NCI-H2081 treated with DMSO at 0.1 percent for 48 hours (cell line): ENCODE measurements at places on chromosomes 12 and 14.

DNA sequence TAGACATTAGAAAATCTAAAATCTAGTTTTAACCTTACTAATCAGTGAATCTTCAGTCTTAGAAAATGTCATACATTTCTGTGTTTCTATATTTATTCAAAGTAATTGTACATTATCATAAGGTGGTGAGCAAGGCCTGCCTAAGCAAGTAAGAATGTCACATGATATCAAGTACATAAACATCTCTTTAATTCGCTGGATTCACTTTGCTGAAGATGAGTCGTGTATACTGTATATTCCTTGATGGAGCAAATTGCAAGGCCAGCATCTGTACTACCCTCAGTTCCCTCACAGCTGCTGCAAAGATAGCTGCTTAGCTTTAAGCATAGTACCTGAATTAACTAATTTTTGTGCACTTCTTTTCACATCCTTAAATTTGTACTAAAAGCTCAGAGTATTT lies 8.5 kb upstream of the AK7 start:
- no peak for DNase-seq

DNA sequence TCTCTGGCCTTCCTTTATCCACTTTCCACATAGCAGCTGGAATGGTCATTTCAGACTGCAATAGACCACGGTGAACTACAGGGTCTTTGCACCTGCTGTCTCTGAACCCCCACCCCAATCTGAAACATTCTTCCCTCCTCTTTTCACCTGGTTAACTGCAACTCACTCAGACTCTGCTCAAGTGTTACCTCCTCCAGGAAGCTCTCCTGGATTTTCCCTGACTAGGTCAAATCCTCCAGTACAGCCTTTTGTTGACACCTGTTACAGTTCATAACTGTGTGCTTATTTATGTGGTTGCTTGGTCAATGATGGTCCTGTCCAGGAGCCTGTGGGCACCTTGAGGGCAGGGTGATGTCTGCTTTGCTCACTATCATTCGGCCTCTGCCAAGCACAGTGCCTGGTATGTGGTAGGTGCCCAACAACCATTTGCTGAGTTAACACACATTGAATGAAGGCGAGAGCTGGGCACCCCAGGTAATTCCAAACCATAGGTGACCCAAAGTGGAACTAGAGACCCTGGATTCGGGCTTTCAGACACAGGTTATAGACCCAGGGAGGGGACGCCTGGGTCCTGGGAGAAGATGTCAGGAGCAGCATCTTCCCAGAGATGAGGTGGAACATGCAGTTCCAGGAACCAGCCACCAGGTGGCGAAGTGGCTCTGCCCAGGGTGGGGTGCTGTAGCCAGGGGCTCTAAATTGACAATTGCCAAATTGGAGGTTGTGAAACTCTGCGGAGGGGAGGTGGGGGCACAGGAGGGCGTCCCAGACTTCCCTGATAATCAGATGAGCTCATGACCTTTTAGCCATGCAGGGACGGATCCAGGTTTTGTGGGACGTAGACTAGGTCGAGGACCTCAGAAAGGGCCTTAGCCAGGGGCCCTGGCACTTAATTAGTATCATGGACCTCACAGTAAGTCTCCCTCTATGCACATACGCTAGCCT lies 28.1 kb downstream of the TRPV4 start:
- DNase-seq = no peak

GRCh38 chr12:111869671-111870070 lies 27.6 kb downstream of the MAPKAPK5 start:
- DNase-seq = no peak

DNA sequence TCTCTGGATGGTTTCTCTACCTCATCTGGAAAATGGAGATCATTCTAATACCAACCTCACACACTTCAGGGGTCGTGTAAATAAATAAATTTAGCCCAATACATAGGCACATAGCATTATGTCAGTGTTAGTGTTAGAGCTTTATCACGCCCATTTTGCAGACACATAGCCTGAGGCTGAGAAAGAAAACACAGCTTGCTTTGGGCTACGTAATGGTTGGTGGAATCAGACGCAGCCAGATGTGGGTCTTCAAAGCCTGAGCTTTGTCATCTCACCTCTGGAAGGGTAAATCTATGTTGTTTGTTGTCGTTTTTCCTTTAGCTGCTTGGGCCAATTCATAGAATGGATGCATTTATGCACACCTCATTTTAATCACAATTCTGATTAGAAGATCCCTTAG lies 191.6 kb downstream of the RBM19 start:
- DNase-seq = no peak

GRCh38 chr12:102763471-102763870 lies 153.6 kb downstream of the PAH start:
- no peak for DNase-seq

DNA sequence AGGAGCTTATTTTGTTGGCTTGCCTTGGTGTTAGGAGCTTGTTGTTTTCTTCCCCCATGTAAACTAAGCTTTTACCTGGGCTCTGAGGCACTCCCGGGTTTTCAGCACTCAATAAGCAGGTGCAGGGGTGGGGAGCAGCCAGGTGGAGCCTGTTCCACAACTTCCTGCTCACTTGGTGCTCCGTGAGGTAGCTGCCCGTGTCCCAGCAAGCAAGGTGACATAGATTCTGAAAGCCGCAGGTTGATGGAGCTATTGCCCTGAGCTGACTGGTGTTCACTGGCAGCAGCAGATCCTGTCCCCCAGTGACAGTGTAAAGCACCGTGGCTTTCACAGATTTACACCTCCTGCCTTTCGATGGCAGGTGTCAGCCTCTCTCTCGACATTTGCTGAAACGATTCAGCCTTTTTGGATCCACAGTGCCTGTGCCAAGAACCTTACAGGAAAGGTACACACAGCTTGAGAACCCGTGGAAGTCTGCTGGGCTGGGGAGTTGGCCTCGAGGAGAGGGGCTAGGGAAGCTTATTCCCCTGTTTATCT lies 295.7 kb upstream of the FKBP4 start:
- peak; percentile 25 for DNase-seq

- no peak for DNase-seq
Measured at GRCh38 chr12:112617153-112617505, 174.4 kb upstream of the RPH3A start.

DNA sequence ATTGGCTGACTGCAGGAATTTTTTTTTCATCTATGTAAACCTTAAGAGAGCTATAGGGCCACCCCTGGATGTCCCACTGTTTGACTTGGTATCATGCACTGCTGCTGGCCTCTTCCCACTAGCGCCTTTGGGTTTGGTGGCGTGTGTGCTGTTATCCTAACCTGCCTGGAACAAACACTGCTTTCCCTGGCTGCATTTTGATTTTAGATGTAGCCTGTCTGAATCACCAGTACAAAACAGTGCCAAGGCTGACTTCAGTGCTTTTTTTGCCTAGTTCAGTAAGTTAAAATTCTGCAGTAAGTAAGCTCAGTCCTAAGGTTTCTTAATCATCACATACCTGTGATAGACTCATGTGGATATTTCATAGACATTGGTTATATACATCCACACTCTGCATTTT lies 99.2 kb downstream of the EML1 start:
- DNase-seq = no peak

DNA sequence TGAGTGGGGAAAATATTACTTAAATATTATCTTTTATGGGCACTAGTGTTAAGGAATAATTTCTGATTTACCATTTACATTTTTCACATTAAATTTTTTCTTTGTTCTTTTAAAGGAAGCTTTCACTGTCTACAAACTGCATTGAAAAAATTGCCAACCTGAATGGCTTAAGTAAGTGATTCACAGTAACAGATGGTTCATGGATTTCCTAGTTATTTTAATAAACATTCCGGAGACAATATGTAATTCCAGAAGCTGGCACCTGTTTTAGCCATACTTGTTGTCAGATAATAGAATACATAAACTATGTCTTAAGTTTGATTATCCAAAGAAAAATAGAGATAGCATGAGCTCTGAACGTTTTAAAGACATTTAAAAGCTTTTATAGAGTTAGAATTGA lies 17.1 kb downstream of the DNAL1 start:
- DNase-seq = no peak

GRCh38 chr14:73833530-73834260 lies 17.9 kb upstream of the PTGR2 start:
- DNase-seq = no peak

DNA sequence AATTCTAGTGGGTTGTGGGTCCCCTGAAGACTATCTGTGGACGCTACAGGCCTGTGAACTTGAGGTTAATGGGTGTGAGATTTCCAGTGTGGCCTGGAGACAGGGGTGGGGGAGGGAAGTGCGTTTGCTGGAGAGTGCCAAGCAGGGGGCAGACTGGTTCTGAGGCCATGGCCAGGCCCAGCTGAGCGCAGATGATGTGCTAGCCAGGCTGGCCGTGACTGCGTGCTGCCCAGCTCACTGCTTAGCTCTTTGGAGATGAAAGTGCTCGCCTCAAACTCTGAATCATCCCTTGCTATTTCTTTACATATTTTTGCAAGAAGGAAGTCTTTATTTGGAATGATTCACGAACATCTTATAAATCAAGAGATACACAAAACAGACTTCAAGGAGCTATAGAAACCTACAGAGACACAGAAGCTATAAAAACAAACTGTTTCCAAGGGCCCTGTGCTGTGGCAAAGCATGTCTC lies 75.2 kb upstream of the PLEKHG3 start:
- no peak for DNase-seq

GRCh38 chr14:73616831-73617230 lies 4.5 kb downstream of the ACOT6 start:
- DNase-seq = no peak

- DNase-seq = no peak
Measured at GRCh38 chr12:63495974-63496373, 172.3 kb downstream of the DPY19L2 start.

DNA sequence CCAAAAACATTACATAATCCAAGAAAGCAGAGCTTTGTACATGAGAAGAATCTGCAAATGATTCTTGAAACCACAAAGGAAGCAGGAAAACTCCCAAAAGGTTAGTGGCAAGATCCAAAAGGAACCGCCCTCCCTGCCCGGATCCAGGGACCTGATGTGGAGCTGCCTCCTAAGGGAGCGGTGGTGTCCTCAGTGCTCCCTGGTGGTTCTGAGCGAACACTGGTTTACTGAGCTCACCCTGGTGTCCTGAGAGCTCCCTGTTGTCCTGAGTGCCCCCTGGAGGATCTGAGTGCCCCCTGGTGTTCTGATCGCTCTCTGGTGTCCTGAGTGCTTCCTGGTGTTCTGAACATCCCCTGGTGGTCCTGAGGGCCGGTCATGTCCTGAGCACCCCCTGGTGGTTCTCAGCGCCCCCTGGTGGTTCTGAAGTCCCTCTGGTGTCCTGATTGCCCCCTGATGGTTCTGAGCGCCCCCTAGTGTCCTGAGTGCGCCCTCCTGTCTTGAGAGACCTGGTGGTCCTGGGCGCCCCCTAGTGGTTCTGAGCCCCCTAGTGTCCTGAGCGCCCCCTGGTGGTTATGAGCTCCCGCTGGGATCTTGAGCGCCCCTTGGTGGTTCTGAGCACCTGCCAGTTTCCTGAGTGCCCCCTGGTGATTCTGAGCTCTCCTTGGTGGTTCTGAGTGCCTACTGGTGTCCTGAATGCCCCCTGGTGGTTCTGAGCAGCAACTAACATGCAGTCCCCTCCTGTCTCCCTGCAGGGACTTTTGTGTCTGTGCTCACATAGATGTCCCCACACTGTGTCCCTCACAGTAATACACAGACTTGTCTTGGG lies 891.1 kb downstream of the TMEM121 start:
- no peak for DNase-seq

GRCh38 chr12:1906579-1906978 lies 11.9 kb downstream of the CACNA2D4 start:
- DNase-seq = no peak

DNA sequence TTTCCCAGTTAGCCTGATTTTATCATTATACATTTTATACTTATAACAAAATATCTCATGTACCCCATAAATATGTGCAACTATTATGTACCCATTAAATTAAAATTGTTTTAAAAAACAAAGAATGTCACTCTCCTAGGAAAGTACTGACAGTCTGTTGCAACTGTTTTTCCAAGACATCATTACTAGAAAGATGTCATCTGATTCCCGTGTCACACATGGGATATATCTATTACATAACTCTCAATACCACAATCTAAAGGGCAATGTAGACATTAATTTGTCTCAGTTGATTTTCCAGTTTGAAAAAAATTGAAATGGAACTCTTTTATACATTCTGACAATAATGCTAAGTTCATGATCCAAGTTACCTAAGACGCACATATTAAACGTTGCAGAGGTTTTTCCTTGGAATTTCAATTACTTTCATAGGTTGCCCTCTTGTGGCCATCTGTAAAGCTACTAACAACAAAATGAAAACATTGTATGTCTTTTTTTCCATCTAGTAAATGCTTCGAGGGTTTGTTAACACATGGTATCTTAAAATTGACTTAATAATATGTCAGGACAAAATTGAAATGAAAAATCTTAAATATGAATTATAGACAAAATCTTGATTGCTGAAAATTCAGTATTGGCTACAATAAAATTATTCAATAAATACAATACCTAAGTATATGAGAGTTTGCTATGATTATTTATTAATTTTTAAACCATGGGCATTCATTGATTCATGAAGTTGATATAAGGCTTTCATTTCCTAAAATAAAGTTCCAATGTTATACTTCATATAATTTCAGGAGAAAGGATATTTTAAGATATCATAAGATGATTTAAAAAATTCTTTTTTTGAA lies 131.6 kb downstream of the PPFIA2 start:
- DNase-seq = peak; percentile 70

DNA sequence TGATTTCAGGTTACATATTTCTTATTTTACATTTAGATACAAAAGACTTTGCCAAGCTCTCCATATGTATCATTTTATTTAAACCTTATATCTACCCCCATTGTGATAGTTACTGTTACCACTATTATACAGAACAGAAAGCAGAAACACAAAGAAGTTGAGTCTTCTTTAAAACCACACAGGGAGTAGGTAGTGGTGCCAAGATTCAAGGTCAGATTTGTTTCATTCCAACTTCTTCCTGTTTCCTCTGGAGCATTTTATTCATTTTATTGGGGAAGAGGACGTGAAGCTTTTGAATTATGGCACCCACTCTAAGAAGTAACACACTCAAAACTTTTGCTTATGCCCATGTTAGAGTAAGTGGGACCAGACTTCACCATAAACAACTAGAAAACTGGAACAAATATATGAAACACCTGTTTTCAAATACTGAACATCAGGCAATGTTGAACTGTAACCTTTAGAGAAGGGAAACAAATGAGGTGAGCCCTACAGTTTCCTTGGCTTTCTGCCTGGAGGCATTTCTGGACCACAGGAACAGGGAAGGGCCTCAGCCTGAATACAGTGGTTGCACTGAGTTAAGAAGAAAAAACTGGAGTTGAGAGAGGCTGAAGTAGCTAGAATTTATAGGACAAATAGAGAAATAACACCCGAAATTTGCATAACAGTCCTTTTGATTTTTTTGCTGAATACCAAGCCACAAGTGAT lies 160.4 kb upstream of the SSTR1 start:
- no peak for DNase-seq

- no peak for DNase-seq
Measured at GRCh38 chr12:51269174-51270066, 795 bp downstream of the SMAGP start.

GRCh38 chr12:31835276-31835882 lies 106.6 kb upstream of the AMN1 start:
- DNase-seq = no peak

- no peak for DNase-seq
Measured at GRCh38 chr14:100448376-100448775, 125.2 kb downstream of the SLC25A47 start.

- no peak for DNase-seq
Measured at GRCh38 chr12:122097927-122098756, 19.6 kb downstream of the MLXIP start.

GRCh38 chr12:29088611-29089219 lies 60.4 kb upstream of the FAR2 start:
- DNase-seq = no peak

GRCh38 chr14:69711881-69712560 lies 54.9 kb upstream of the SRSF5 start:
- no peak for DNase-seq

- DNase-seq = no peak
Measured at GRCh38 chr12:42798811-42799438, 209.4 kb upstream of the PRICKLE1 start.
